Dermis microvascular lymphatic vessel endothelial cell (primary cell): ENCODE measurements at places on chromosomes 16 and 17. TPM values are rescaled to one million over a fixed set of nuclear protein-coding genes. Genes with fewer than 3 reads are reported as not detected.

- DNase-seq: no peak
These were observed 113.5 kb downstream of the CLEC16A start for GRCh38 chr16:11057711-11058345.

- no peak for DNase-seq
These were observed 246.6 kb upstream of the RPL38 start for GRCh38 chr17:73956595-73957465.

Gene CACNG1
- total RNA-seq: not detected in 2 replicates

DNA sequence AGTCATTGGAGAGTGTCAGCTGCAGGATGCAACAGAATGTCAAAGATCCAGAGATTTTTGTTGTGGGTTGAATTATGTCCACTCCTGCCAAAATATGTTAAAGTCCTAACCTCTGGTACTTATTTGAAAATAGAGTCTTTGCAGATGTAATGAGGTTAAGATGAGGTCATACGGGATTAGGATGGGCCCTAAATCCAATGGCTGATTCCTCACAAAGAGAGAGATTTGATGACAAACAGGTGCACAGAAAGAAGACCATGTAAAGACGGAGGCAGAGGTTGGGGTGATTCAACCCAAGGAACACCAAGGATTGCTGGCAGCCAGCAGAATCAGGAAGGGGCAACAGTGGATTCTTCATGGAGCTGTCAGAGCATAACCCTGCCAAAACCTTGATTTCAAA lies 34.5 kb upstream of the USP22 start:
- DNase-seq: no peak

- DNase-seq: no peak
These were observed 54.5 kb upstream of the HLF start for GRCh38 chr17:55210292-55210691.

Gene CD300E
- total RNA-seq: not detected in 2 replicates

Gene PRSS53
- 0.38 and 0.39 TPM in 2 replicates for total RNA-seq

GRCh38 chr16:67241008-67241900 lies 6.0 kb downstream of the FHOD1 start:
- DNase-seq: peak; percentile 52

GRCh38 chr17:34620458-34620857 lies 41.1 kb downstream of the TMEM132E start:
- DNase-seq: no peak

Gene PYY
- total RNA-seq: not detected in 2 replicates

DNA sequence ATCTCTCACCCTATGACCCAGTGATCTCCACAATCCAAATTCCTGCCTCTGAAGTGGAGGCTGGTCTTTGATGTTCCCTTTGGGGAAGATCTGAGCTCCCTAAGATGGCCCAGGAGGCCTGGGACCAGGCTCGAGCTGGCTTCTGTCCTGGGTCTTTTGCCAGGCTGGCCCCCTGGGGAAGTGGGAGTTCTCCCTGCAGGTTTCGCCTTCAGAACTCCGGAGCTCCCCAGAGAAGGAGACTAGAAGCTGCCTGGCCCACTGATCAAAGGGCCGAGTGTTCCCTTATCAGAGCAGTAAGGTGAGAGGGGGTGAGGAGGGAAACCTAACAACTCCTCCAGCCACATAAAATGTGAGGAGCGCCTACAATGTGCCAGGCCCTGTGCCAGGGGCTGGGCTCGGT lies 147.1 kb downstream of the IRF8 start:
- no peak for DNase-seq

DNA sequence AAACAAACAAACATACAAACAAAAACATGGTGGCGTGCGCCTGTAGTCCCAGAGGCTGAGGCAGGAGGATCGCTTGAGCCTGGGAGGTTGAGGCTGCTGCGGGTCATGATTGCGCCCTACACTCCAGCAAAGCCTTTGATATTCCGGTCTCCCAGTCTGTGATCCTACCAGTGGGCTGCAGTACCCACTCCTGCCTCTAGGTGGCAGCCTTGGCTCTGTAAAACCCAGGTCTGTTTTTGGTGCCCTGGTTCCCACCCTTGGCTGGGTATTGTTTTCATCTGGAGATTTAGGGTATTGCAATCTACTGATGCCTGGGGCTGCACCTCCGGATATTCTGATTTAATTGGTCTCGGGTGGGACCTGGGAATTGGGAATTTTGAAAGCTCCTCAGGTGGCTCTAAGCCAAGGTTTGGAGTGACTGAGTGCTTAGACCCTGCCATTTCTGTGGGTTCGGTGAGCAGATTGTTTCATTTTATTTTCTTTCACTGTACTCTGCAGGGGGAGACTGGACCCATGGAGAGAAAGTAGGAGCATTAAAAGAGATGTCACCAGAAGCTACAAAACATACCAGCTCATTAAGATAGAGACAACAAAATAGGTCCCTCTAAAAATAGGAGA lies 40.5 kb downstream of the MYH3 start:
- DNase-seq: peak; percentile 57

Gene ADCY9
- total RNA-seq: 6.7 and 10.5 TPM in 2 replicates

DNA sequence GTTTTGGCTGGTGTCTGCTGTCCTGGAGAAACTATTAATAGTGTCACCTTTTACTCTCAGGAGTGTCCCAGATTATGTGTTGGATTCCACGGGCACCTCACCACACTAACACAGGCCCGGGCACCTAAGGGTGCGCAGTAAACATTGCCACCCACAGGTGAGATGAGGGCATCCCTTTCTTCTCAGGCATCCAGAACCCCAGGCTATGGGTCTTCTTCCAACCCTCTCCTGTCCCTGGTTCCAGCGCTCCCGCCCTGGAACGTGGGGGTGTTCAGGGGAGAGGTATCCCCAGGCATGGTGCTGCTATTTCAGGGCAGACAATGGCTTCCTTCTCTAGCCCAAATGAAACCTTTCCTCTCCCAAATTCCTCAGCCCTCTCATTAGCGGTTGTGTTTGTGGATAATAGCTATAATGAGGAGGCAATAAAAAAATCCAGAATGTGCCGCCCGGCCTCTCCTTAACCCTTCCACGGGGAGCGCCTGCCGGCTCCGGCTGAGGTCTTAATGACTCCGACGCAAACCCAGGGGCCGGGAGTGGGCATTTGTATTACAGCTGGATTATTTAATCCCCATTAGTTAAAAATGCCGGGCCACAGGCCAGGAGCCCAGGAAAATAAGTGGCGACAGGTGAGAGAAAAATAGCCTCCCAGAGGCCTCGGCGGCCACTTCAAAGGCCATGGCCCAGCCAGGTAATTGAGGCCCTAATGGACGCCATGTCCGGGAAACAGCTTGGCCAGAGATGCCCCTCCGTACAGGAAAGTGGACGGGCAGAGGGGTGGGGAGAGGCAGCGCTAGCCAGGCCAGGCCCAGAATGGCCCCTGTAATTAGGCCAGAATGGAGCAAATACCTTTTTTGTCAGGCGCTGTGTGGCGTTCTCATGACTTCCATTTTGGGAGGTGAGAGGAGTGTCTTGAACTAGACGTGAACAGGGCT lies 102.8 kb downstream of the IRX5 start:
- no peak for DNase-seq
